ENCODE measurements at places on chromosomes 2 and 18. TPM values are rescaled to one million over a fixed set of nuclear protein-coding genes. Genes with fewer than 3 reads are reported as not detected.

- no peak overlapping the region for H3K27ac ChIP-seq
- no peaks in the 10 kb centered on the region for H3K27me3 ChIP-seq
- no peaks in the 10 kb centered on the region for H3K4me1 ChIP-seq
- no peak for DNase-seq
- no peak overlapping the region for H3K4me3 ChIP-seq
- no peaks in the 10 kb centered on the region for H3K36me3 ChIP-seq
These were observed 47.2 kb downstream of the DCC start for GRCh38 chr18:52387175-52387574.

Gene CNGA3
- not detected for total RNA-seq

Gene CCDC102B
- total RNA-seq = 0.66 TPM

Gene NCKAP5
- 0.15 TPM for total RNA-seq

Gene IL36G
- not detected for total RNA-seq
